AG10803 (cell line): ENCODE measurements at places on chromosomes 2 and 18.
A peak's percentile ranks its signal among the peaks of the same experiment; 100 is the strongest.

DNA sequence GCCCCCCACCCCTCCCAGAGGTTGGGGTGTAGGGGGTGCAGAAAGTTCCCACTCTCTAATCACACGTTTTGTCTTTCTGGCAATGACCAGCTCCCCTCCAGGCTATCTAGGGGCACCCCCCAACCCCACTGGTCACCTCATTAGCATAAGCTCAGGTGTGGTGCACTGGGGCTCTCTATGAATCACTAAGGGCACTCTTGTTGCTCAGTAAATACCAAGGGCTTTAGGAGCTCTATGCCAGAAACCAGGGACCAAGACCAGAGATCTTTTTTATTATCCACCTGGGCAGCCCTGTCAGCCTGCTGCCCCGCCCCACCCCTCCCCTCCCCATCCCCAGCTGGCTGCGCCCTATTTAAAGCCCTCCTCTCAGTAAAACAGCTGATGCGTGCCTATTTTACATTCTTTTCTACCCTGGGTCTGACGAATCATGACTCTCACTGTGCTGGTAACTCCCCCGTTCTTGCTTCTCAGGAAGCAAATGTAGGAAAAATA is 24.3 kb downstream of the NCK2 start:
- DNase-seq, result no peak

GRCh38 chr2:109266998-109267854 is 138.2 kb downstream of the SH3RF3 start:
- DNase-seq, result no peak

GRCh38 chr2:85191157-85191556 is 58.0 kb downstream of the TCF7L1 start:
- DNase-seq, result no peak

- no peak for DNase-seq
These were observed 173.9 kb downstream of the ANAPC1 start for GRCh38 chr2:111710085-111710484.

DNA sequence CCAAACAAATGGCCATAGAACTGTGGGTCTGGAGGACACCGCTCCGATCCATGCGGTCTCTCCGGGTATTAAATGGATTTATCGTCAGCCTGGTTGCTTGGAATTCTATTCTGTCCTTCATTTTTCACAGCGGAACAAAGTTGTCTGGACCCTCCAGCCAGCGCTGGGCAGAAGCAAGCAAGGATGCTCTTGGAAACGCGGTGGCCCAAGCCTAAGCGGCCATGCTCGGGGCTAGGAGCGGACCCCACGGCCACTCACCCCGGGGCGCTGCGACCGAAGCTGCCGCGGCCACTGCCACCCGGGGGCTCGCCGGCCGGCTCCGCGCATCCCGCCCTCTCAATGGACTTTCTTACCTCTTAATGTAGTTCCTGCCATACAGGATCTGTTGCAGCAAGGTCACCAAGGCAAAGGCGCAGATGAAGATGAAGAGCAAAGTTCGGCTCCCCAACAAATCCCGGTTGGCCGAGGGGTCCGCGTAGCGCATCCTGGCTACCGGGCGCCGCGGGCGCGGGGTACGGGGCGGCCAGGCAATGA is 761 bp downstream of the ST8SIA5 start:
- no peak for DNase-seq

DNA sequence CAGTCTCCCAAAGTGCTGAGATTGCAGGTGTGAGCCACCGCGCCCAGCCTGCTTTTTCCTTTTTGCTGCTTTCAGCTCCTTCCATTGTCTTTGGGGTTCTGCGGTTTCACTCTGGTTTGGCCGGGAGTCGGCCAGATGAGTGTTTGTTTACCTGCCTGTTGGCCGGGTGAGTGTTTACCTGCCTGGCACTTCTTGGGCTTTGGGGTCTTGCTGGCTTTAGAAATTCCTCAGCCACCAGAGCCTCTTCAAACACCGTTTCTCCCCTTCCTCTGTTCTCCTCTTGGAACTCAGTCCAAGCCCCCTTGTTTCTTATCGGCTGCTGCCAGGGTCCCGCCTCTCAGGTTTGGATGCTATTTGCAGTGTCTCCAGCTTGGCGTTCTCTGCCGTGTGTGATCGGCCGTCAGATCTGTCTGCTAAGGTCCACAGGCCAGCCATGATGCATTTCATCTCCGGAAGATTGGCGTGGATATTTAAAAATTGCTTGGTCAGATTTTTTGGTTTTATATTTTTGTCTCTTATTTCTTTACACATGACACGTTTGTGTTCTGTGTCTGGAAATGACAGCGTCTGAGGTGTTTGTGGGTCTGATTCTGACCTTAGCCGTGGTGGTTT is 14.2 kb upstream of the GAL3ST2 start:
- DNase-seq, result no peak

GRCh38 chr2:31383471-31384153 is 30.9 kb downstream of the XDH start:
- DNase-seq, result peak; percentile 37

DNA sequence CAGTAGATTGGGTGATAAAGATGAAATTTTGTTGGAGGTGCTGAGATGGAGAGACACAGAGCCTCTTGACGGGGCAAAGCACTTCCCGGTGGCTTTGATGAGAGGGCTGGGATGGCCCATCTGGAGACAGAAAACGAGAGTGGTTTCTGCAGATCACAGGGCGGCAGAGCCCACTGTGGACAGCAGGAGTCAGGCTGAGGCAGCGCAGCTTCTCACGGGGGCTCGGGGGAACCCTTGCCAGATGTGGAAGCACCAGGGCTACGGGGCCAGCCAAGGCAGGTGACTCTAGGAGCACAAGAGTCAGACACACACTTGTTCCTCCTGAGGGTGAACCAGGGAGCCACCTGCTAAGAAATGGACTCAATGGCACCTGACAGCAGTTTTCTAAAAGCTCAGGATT is 78.5 kb downstream of the TPO start:
- no peak for DNase-seq

DNA sequence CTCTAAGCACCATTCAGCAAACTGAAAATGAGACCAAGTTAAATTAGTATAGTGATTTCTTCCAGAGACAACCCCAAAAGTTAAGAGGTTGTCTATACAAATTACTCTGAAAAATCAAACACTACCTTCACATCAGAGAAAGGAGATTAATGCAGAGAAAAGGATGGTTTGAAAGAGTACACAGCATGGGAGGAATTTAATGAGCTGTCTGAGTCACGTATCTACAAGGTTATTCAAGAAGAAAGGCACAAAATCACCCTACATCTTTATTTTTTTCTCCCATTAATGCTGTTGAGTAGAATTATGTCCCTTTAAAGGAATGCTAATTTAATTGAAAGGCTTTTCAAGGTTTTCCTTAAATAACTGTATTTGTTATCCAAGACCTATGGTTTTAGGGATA is 41.1 kb downstream of the LANCL1 start:
- DNase-seq, result no peak

GRCh38 chr2:238863231-238863630 is 15.3 kb downstream of the TWIST2 start:
- peak; percentile 75 for DNase-seq

DNA sequence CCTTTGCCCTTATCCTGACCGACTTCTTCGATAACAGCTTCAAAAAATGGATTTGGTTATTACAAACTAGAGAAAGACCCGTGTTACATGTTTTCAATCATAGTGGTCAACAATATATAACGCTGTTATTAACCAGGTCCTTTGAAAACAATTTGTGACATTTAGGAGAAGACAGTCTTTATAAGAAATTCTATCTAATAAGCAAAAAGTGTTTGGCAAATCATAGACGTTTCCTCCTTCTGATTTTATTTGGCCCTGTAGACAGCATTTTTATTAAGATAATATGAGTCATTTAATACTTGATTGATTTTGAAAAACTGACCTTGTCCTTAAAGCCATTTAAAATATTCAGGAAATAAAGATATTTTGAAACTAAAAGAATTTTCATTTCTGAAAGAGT is 160.5 kb upstream of the DAPL1 start:
- DNase-seq, result no peak

- DNase-seq, result peak; percentile 30
These were observed 126.1 kb upstream of the FAM117B start for GRCh38 chr2:202508686-202509085.

- DNase-seq, result no peak
These were observed 131.6 kb upstream of the DLGAP1 start for GRCh38 chr18:4586731-4587130.

DNA sequence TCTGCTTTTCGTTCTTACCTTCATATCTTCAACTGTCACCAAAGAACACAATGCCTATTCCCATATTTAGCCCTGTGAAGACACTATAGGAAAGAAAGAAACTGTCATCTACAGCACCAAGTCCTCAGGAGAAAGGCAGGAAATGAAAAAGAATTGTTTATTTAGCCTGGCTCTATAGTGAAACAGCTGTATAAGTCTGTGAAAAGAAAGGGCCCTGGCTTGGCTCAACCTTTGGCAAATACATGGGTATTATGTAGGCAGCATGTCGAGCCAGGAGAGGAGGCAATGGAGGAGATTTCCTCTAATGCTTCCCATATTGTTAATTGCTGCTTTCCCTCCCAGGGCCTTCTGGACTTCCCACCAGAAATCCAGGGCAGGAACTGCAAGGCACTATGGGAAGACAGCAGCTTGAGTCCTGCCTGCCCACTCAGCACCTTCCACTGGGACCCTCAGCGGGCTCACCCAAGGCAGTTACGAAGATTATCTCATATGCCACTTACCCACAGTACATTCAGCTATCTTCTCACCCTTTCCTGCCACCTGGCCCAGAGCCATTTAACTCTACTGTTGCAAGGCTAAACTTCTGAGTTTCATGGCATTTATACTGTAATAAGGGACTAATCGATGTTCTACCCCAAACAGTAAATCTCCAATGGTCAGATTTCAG is 30.1 kb downstream of the SLC8A1 start:
- no peak for DNase-seq

- DNase-seq, result no peak
These were observed 651.3 kb downstream of the NYAP2 start for GRCh38 chr2:226050822-226051221.

GRCh38 chr2:237556773-237557632 is 9.4 kb upstream of the PRLH start:
- no peak for DNase-seq

GRCh38 chr18:36934884-36935283 is 106.0 kb downstream of the KIAA1328 start:
- DNase-seq, result peak; percentile 70

DNA sequence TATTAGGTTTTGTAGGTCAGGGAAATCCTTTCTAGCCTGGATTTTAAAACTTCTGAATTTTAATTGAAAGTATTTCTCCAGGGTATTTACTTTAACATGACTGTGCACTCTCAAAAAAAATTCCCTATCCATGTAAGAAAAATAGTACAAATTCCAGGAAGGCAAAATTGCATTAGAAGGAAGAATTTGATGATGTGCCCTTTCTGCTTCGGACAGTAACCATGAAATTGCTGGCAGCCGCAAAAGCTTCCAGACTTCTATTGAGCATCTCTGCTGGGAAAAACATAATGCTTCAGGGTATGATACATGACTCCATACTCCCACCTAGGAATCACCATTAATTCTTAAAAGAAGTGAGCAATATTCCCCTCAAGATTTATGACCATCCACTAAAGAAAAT is 17.2 kb upstream of the KLF7 start:
- DNase-seq, result peak; percentile 76

- no peak for DNase-seq
These were observed 67.5 kb upstream of the BZW1 start for GRCh38 chr2:200744201-200744602.

- no peak for DNase-seq
These were observed 84.7 kb upstream of the STON1 start for GRCh38 chr2:48445091-48445725.

GRCh38 chr2:27038012-27038411 is 5.2 kb downstream of the TMEM214 start:
- no peak for DNase-seq

- DNase-seq, result no peak
These were observed 128.2 kb upstream of the RIOK3 start for GRCh38 chr18:23324861-23325260.

- no peak for DNase-seq
These were observed 95.3 kb downstream of the DCC start for GRCh38 chr18:52435301-52435700.

- no peak for DNase-seq
These were observed 77.1 kb downstream of the BCL11A start for GRCh38 chr2:60476206-60476954.

DNA sequence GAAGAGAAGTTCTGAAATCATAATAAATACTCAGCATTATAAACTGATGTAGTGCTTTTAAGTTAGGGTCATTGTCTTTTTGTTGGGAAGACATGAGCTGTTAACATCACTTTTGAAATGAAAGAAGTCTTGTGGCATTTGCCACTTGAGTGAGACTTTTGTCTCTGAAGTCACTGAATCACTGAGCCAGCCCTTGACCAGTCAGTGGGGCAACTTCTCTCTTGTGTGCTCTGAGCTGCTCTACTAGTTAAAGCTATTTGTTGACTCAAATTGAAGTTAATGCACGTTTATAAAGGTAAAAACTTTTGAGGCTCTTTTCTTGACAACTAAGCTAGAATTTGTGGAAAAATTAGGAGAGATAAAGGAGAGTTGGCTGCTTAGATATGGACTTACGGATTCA is 6.7 kb downstream of the WDR43 start:
- DNase-seq, result no peak

- no peak for DNase-seq
These were observed 127.2 kb upstream of the EPAS1 start for GRCh38 chr2:46170026-46170425.

DNA sequence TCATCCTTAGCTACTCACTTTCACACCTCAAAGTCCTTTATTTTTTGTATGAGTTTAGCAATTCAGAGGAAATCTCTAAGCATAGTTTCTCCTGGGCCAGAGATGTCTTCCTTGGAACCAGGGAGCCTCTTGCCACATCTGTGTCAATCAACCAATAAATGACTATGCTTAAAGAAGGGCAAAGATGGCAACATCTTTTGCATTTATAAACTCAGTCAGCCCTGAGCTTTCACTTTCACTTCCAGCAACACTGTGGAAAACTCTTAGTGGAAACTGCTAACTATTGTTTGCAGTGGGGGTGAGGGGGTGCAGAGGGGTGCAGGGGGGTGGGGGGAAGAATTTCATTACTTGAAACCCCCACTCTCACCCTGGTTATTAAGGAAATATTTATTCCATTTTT is 3.4 kb downstream of the ACVR1C start:
- no peak for DNase-seq

DNA sequence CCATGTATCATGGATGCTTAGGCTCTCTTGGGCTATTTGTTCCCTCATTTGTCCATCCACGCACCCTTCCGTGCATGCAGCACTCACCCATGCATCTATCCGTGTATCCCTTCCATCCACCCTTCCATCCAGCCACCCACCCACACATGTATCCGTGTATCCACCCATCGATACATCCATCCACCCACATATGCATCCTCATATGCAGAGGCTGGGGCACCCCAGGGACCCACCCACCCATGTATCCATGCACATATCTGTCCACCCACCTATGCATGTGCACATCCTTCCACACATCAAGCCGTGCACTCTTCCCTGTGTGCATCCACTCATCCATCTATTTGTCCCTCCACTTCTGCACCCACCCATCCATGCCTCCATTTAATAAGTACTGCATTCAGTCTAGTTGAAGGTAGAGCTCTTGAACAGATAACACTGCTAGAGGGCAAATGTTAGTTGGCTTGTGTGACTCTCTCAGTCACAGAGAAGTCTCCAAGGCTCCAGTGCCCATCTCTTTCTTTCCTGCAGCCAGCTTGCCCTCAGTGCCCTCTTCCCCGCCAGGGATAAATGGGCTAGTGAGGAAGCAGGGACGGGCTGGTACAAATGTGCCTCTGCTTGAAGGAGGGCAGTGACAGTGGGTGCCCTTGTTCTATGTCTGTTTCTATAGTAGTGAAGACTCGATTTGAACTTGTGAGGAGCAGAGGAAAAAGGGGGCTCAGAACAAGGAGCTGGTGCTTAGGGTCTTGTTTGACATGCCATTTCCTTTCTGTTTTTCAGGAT is 61.5 kb downstream of the EMILIN2 start:
- no peak for DNase-seq

- DNase-seq, result no peak
These were observed 3.7 kb downstream of the TSHZ1 start for GRCh38 chr18:75214332-75214690.
